ENCODE measurements at places on chromosomes 2 and 18.

DNA sequence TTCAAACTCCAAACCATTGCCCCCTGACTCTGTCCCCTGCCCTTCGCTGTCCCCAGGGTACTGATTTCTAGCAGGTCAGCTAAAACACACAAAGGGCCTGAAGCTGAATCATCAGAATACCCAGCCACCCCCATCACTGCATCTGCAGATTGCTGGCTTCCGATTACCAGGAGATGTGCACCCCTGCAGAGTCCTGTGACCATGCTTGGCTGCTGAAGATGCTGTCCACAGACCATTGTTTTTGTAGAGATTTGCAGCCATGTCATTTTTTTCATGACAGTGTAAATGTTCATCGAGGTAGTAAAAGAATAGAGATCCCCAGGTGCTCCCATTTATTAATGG lies 463.3 kb downstream of the STK39 start:
- DNase-seq, result no peak

DNA sequence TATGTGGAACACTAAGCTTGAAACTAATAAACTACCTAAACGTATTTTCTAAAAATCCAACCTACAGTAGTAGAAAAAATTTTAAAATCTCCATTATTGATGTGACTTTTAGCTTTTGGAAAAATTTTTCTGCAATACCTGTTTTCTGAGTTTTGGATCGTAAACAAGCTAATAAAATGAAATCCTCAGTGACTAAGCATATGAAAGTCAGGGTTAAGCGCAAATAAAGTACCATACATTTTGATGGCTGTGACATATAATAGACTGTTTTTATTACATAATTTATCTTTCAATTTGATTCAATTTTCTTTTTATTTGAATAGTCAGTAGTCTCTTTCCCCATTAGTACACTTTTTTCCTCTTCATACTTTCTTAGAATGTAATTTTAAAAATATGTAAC lies 683.6 kb downstream of the NUP35 start:
- DNase-seq, result no peak

- no peak for DNase-seq
Observed at GRCh38 chr2:46169467-46169866, 127.7 kb upstream of the EPAS1 start.

- no peak for DNase-seq
Observed at GRCh38 chr2:657766-658165, 19.4 kb downstream of the TMEM18 start.

GRCh38 chr2:415986-416610 lies 128.2 kb upstream of the ALKAL2 start:
- DNase-seq, result no peak

DNA sequence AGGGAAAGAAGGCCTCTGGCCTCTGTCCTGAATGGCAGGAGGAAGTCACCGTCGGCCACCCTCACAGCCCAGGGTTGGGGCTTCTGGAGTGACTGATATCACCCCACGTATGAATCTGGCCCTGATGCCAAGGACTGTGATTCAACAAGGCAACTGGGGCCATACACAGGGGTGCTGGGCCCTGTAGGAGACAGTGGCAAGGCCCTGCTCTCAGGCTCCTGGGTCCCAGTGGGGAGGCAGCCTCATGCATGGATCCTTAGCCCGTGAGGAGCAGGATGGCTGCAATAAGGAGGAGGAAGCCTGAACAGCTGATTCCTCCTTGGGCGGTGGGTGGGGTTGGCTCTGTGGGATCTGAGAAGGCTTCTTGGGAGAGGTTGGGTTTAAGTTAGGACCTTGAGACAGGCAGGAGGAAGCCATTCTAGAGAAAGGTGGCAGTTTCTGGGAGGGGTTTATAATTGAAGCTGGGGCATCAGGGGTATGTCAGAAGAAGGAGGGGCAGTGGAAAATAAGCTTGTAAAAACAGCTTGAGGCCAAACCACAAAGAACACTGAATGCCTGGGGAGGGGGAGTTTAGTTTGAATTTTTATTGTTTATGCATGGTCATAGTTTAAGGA lies 42.8 kb upstream of the LAPTM4A start:
- no peak for DNase-seq

DNA sequence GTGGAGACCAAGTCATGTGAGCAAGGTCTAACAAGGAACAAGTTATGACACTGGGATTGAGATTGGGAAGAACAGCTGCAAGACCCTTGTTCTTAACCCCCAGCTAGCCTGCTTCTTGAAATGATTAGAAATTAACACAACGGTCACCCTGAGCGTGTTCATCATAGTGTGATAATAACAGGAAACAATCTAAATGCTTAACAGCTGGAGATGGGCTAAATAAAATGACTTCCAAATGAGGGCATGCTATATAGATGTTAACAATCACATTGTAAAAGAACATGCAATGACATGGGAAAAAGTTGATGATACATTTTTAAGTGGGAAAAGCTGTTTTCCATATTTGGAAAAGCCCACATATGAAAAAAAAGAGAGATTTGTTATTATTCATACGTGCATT lies 47.6 kb downstream of the RPL37A start:
- DNase-seq, result no peak

DNA sequence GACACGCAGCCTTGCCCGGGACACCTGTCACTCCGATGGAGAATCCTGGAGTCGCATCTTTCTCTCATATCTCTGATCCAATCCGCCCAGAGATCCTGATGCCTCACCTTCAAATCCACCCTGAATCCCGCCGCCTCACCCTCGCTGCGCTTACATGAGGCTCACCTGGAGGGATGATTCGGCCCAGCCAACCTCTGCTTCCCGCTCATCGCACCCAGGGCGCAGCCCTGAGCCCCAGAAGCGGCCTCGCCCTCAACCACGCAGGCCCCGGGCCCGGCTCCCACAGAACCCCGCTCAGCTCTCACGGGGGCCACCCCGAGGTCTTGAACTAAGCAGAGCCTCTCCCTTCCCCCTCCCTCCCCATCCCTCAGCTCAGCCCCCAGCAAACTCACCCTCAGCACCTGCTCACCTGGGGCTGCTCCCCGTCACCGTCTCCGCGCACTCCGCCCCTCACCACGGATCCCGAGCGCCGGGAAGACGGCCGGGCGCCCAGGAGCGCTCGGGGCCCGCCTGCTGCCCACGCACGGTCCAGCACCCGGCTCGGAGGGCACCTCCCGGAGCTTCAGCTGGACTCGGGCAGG lies 160.0 kb downstream of the NDUFA10 start:
- no peak for DNase-seq

- no peak for DNase-seq
Observed at GRCh38 chr18:12656605-12656937, 1.3 kb downstream of the SPIRE1 start.

DNA sequence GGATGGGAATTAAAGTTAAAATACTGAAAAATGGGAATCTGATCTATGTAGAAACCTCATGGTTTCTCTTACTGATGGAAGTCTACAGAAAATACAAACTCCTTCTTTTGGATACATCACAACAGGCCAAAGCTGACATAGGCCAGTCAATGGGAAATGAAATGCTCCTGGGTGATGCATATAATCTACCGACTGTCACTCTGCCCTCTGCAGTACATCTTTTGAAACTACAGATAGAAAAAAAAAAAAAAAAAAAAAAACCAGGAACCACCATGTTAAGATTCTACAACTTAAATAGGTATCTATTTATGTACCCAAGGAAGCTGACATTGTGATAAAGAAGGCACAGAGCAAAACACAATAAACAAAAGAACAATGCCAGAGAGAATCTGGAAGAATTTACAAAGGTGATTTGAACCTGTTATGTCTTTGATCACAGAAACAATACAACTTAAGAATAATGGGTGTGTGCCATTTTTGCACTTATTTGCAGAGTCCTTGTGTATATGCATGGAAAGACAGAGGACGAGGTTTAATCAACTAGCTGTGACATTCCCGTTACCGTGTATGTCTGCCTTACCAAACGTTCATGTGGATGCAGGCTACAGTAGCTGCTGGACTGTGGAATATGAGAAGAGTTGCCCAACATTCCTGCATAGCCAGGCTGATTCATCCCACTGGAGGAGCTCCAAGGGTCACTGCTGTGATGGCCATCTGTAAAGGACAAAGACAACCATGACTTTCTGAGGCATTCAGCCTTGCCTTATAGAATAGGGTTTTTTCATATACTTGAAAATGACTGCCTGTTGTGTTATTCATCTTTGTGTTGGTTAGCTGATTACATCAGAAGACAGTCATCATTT lies 312.7 kb downstream of the TCF4 start:
- no peak for DNase-seq

- DNase-seq, result no peak
Observed at GRCh38 chr2:170975127-170975942, 46.3 kb downstream of the GORASP2 start.

DNA sequence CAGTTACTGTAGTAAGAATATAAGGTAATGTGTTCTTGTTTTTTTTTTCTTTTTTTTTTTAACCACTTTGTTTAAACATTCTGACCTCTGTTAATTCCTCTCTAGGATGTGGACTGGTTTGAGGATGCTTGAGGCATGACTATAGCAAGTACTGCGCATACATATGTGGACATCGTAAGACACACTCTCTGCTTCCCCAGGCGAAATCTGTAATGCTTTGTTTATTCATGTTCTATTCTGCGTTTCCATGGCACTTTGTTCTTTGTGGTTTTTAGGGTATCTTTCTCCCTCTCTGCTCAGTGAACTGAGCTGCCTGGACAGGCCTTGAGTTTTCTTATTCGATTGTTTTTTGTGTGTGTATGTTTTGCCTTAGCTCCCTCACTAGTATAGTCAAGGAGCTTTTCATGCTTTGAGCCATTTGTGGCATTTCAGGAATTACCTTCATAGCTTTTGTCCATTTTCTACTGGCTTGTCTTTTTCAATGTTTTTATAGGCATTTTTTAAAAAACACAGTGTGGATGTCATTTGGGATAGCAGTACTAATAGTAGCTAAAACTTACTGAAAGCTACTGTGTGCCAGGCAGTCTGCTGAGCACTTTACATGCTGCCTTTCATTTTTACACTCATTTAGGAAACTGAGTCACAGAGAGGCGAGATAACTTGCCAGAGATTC lies 1.9 kb upstream of the SH3BP4 start:
- no peak for DNase-seq

- DNase-seq, result no peak
Observed at GRCh38 chr2:402206-402605, 114.3 kb upstream of the ALKAL2 start.

DNA sequence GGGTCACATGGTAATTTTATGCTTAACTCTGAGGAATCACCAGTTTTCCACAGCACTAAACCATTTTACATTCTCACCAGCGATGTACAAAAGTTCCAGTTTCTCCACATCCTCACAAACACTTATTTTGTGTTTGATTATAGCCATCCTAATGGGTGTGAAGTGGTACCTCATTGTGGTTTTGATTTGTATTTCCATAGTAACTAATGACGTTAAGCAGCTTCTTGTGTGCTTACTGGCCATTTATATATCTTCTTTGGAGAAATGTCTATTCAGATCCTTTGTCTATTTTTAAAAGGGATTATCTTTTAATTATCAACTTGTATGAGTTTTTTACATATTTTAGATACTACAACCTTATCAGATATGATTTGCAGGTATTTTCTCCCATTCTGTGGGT lies 42.0 kb downstream of the CCDC150 start:
- DNase-seq, result no peak

GRCh38 chr2:45975752-45976517 lies 321.3 kb upstream of the EPAS1 start:
- no peak for DNase-seq
